ENCODE measurements at places on chromosomes 6 and 20.

DNA sequence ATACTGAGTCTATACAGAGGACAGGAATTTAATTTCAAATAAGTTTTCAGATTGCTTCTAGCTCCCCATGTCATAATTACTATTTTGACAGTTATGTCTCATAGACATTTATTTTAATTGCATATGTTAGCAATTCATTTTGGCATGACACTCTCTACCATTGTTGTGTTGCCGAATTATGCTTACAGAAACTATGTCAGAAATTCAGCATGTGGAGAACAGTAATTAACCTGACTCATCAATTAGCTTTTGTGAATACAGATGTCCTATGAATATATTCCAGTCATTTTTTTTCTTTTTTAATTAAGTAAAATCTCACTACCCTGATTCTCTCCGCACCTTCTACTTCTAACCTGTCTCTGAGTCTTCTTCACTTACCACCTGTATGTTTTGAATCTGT, 105.1 kb downstream of the NKAIN2 start:
- DNase-seq, result no peak

DNA sequence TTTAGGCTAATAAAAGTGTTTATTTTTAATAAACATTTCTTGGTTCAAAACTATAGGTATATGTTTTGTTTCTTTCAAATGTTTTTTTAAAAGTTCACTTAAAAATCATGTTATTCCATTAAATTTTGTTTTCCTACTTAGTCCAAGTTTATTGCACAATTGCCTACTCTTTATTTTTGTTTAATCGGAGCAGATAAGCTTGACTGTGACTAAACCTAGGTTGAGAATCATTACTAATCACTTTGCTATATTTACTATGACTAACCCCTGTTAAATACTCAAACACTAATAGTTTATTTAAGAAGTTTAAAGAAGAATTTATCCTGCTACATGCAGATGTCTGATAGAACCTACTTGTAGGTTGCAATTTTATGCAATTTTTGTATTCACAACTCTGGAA, 18.8 kb downstream of the MAP3K4 start:
- no peak for DNase-seq

DNA sequence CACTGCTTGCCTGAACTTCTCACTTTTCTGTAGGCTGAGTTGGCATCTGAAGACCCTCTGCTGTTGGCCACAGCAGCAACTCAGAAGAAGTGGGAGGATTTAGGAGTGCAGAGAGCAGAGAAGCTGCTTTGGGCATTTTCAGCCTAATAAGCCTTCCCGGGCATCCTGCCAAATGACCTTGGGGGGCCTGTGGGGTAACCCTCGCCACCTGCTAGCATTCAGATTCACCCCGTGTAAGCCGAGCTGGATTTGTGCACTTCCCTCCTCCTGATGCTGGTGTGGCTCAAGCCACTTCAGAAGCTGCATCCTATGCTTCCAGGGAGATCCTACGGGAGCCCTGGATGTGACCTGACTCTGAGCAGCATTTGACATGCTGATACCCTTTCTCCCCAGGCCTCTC, 114.8 kb downstream of the LRFN2 start:
- no peak for DNase-seq

DNA sequence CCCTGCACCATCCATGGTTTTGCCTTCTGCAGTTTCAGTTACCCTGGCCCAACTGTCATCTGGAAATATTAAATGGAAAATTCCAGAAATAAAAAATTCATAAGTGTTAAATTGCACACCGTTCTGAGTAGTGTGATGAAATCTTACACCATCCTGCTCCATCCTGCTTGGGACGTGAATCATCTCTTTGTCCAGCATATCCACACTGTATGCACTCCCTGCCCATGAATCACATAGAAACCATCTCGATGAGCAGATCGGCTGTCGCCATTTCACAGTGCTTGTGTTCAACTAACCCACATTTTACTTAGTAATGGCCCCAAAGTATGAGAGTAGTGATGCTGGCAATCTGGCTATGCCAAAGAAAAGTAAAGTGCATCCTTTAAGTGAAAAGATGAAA, 105.9 kb upstream of the ID4 start:
- DNase-seq, result no peak

DNA sequence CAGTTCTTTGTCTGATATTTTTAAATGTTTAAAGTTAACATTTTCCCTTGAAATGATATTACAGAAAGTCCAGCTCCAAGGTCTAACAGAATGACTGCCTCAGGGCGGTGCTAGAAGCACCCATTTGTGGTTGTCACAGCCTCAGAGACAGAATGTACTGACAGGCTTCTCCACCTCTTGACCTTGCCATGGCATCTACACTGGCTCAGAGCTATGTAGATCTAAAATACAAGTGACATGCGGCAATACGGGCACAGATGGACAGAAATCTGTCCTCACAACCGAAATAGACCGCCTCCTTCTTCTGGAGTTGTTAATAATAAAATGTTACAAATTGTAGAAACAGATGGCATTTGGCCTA, 167.2 kb upstream of the THEMIS start:
- no peak for DNase-seq

- DNase-seq, result no peak
Measured at GRCh38 chr6:29667158-29667557, 10.3 kb downstream of the MOG start.

GRCh38 chr20:47733892-47734291, 51.4 kb downstream of the SULF2 start:
- no peak for DNase-seq

- no peak for DNase-seq
Measured at GRCh38 chr20:57867181-57867803, 157.5 kb upstream of the PMEPA1 start.

GRCh38 chr20:51529758-51530157, 12.8 kb downstream of the NFATC2 start:
- no peak for DNase-seq

DNA sequence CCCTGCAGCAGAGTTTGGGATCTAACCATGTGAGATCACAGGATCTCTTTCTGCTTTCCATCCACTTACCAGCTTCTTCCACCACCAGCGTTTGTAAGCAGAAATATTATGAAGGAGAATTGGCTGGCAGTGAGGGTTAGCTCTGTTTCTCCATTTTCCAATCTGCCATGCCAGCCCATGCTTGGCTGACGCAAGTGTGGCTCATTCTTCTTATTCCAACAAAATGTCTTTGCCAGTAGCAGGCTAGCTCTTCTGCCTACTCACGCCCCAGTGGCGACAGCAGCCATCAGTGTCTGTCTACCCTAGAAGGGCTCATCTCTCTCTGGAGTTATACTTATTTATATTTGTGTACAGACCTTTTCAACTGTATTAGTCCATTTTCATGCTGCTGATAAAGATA, 286.2 kb downstream of the FARS2 start:
- no peak for DNase-seq

- DNase-seq, result no peak
Measured at GRCh38 chr6:5776706-5777390, 229.9 kb downstream of the NRN1 start.

DNA sequence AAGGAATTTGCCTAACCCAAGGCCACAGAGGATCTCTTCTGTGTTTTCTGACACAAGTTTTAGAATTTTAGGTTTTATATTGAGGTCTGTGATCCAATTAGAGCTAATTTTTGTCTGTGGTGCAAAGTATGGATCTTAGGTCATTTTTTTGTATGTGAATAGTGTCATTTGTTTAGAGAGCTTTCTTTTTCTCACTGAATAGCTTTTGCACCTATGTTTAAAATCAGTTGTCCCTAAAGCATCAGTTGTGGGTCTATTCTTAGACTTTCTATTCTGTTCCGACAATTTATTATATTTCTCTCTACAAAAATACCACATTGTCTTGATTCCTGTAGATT, 341 bp upstream of the MCM9 start:
- no peak for DNase-seq

GRCh38 chr6:32215617-32216016, 8.2 kb downstream of the NOTCH4 start:
- DNase-seq, result no peak

DNA sequence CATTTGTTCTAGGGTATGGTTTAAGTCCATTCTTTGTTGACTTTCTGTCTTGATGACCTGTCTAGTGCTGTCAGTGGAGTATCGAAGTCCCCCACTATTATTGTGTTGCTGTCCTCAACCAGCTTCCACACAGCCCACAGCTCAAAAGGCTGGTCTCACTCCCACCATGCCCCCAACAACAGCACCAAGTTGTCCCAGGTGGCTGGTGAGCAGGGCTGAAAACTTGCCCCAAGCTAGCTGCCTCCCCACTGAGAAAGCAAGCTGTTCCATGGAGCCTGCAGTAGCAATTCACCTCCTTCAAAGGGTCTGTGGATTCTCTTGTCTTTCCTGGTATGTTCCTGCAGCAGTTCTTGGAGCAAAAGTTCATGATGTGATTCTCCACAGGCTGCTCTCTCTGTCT, 221.0 kb downstream of the SYNDIG1 start:
- no peak for DNase-seq

DNA sequence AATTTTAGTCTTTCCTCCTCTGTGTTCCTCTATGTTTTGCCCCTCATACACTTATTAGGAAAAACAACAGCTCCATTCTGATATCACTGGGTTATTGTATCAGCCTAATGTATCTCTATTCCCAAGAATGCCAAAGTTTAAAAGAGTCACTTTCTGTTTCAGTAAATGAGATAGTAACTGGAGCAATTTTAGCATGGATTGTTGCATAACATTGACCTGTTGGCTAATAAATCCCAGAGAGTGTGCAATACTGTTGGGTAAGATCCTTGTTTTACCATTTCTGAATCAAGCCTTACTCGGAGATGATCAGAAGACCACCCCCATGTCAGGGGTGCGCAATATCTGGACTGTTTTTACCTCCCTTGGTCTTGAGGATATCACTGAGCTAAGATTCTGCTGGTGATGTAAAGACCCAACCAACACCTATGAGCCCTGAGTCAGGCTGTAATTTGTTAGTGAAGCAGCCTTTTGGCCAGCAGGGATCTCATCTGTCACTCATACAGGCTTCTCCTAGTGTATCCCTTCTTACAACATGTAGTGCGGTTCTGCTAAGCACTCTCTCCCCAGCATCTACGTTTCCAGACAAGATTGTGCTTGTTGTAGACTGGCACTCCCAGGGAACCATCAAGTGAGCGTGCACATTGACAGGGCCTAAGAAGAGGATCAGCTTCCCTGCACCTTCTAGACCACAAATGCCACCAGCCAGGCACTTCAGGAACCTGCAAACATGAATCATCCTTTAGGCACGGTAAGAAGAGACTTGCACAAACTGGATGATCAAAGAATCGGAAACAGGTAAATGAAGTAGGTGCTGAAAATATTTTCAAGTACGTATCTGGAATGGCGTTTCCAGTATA, 11.5 kb upstream of the IPCEF1 start:
- no peak for DNase-seq

DNA sequence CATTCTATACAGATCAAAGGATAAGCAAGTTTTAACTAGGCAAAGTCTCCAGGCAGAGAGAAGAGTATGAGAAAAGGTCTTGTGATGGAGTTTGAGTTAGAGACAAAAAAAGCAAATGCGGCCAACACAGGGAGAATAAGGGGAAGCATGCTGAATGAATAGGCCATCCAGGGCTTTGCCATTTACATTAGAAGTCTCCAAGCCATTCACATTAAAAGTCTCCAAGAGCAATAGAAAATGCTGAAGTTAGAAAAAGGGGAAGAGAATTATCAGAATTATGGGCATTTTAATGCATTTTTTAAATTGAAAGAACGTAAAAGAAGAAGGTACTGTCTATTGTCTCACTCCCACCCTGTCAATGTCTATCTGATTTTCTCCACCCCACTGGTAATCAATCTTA, 49.4 kb downstream of the PDSS2 start:
- no peak for DNase-seq

GRCh38 chr20:49292010-49292409, 14.2 kb upstream of the ZNFX1 start:
- no peak for DNase-seq

DNA sequence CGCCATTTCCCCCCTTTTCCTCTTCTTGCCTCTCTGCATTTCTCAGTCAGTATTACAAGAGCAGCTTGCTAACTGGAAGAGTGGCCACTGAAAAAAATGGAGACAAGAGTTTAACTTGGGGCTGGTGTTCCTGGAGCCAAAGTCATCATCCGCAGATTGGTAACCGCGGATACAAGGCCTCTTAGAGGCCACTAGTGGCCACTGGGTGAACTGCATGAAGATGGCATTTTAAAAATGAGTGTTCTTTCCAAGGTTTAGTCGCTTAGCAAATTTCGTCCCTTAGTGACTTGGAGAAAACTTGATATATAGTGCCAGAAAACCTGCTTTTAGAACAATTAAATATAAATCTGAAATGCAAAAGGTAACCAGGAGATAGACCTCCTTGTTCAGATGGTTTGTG, 4.8 kb downstream of the F13A1 start:
- peak; percentile 55 for DNase-seq

DNA sequence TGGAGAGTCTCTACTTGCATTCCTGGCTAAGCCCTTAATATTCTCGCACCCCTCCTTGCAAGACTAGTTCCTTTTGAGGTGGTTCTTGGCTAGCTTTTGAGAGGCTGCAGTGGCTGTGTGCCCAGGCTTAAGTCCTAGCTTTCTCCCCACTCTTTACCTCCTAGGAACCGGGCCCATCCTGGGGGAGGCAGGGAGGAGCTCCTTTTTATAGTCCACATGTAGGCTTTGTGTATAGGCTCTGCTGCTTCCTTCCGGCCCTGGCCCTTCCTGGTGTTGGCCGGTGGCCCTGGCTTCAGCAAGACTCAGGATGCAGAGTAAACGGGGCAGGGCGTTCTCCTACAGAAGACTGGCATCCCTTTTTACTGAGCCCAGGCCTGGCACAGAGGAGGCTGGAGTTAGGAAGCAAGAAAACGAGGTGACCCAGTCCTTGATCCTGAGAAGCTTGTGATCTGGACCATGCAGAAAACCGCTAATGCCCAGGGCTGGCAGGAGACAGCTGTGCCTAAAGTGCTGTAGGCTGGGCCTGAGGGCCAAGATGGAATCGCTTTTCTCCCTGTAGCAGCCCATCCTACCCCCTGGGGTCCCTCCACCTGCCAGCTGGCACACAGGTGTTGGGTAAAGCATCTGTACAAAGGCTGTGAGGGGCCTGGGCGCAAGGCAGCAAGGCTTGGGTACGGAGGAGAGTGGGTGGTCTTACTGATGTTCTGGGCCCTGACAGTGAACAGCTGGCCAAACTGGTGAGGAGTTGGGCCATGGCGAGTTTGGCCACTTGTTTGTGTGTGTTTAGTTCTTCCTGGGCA, 8.7 kb downstream of the PLCG1 start:
- DNase-seq, result no peak

- no peak for DNase-seq
Measured at GRCh38 chr20:19620446-19620845, 137.6 kb upstream of the RIN2 start.

DNA sequence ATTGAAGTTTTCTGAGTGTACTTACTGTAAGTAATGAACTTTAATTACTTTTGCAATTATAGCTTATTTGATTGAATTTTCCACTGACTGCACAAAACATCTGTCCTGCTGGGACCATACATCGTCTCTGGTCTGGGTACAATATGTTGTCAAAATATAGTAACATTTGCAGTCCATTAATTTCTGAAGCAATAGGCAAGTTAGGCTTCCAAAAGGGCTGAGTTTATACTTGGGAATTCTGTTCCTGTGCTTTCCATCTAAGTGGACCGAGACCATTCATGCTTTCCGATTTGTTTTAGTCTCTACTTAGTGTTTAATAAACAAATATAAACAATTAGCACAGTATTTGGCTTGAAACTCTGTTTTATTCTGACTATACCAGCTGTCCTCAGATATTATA, 139.3 kb downstream of the RFPL4B start:
- DNase-seq, result no peak
